Muscle of back (tissue), 13 donors: ENCODE measurements at places on chromosomes 12 and 14.

DNA sequence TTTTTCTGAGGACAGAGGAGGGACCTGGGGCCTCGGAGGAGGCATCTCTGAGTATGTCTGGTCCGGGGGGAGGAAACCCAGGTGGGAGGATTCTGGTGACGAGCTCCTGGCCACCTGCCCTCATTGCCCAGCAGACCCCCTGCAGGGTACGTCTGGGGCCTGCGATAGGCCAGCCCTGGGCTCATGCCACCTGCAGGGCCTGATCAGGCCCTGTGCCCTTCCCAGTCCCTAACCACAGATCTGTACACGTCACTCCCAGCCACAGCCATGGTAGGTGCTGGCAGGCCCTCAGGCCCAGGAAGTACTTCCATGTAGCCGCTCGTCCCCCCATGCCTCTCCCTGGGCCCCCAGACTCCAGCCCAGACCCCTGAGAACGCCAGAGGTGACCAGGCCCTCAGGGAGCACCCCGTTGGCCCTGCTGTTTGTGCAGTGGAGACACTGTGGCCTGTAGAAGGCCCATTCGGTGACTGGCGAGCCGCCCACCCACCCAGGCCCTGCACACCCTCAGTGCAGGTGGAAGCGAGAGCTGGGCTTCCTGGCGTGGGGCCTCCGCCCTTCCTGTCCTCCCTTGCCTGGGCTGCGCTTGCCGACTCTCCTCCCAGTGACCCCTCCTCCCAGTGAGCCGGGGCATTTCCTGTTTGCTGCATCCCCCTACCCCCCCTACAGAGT, 5.7 kb downstream of the INF2 start:
- DNase-seq: no peak

GRCh38 chr14:44564908-44565307, 57.8 kb upstream of the FSCB start:
- no peak for DNase-seq

DNA sequence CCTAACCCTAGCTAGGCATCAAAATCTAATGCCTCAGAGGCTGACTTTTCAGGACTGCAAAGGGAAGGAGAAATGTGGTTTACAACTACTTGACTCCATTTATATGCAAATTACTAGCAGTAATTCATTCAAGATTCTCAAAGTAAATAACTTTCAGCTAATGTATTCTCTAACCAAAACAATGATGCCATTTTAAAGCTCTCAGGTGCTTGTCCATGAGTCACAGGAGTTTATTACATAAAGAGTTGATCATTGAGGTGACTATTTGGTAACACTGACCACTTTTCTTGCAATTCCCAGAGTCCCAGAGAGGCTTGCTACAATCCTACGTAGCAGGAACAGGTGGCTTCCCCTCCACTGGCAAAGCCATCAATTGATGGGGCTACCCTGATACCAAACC, 109.0 kb upstream of the SLC35F4 start:
- DNase-seq: no peak

DNA sequence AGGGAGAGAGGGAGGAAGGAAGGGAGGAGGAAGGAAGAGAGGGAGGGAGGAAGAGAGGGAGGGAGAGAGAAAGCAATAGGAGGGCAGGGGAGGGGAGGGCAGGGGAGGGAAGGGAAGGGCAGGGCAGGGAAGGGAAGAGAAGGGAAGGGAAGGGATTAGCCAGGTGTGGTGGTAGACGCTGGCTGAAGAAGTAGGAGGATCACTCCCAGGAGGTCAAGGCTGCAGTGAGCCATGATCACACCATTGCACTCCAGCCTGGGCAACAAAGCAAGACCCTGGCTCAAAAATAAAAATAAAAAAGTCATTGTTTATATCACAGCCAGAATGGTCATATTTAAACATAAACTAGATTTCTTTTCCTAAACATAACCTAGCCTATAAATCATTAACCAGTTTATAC, 20.4 kb upstream of the EEA1 start:
- DNase-seq: no peak

DNA sequence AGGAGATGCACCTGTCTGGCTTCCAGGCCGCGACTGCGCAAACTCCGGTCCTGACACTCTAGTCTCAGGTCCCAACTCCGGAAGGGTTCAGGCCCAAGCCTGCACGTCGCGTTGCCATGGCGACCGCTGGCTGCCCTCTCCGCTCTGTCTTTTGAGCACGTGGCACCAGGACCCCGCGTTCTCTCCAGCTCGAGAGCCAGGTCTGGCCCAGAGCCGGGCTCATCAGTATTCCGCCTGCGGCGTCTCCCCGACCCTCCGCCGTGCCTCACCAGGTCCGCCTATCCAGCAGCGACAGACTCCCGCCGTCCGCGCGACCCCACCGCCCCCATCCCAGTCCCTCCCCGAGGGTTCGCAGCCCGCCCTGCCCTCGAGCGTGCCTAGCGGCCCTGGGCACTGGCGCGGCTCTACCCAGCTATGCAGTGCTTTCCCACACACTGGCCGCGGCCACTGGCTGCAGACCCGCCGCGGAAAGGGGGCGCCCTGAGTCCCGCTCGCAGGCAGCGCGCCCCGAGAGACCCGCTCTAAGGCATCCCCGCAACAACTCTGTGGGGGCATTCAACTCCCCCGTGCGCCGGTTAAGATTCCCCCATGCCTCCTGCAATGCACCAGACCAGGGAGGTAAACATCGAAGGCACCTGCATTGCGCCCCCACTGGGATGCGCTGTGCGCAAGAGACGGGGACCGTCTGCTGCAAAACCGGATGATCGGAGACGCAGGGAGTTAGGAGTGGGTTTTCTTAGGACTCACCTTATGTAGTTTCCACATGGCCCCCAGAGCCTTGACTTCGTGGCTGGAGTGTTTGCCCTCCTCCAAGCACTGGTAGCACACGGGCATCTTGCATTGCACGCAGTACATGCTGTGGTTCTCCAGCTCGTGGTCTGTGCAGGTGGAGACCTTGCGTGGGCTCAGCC, 1.3 kb downstream of the TRIM9 start:
- DNase-seq: no peak

DNA sequence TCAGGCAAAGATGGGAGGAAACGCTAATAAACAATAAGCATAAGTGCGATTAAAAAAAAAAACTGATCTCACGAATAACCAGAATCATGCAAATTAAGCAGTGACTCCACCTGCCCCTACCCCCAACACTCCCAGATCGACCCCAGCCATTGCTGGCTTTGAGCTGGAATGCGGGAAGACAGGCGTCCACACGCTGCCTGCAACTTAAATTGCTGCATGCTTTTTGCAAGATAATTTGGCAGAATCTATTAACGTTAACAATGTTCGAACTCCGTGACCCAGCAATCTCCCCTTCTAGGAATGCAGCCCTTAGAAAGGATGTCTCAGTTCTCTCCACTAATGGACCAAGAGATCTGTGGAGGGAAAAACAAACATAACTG, 935 bp upstream of the CKB start:
- no peak for DNase-seq

GRCh38 chr12:126747530-126748149, 1519.3 kb upstream of the TMEM132C start:
- no peak for DNase-seq

- no peak for DNase-seq
Measured at GRCh38 chr12:111386885-111387284, 18.0 kb upstream of the PHETA1 start.

GRCh38 chr14:26554069-26554772, 43.6 kb downstream of the NOVA1 start:
- no peak for DNase-seq

DNA sequence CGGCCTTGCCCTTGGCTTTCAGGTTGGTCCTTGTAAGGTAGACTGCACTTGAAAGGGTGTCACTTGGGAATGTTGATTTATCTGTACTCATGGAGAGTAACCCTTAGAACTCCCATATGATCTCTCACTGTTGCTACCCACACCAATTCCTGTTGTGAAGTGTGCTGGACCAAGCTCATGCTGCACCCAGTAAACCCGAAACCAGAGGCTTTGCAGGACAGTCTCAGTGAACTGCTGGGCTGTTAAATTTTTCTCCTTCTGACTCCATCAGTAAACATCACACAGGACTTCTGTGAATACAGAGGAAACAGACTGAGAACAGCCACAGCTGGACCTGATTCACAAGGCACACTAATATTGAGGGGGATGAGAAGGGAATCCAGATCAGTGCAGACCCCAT, 783.0 kb downstream of the TMEM121 start:
- DNase-seq: no peak

DNA sequence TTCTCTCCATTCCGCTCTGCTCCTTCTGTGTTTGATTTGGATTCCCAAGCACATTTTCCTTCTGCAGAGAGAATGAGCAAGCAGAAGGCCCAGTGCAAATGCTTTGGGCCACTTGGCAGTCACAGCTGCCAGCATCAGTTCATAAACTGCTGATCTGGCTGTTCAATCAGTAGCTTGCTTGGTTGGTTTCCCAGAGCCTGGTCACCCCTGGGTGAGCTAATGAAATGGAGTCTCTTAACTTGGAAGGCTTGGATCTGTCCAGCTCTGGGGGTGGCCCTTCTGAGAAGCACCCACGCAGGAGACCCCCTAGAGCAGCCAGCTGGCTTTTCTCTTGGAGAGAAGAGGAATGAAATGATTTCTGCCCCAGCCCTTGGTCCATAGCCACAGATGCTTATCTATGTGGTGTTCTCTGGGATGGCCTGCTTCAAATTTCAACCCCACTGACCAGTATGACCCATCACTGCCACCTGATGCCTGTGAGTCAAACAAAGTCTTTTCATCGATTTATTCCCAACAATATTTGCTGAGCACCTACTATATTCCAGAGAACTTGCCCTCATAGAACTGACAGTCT, 30.3 kb downstream of the FAIM2 start:
- DNase-seq: no peak

- DNase-seq: peak; percentile 32
Measured at GRCh38 chr14:26597071-26597588, 703 bp downstream of the NOVA1 start.

- DNase-seq: peak; percentile 68
Measured at GRCh38 chr12:55996201-55996714, 818 bp upstream of the SUOX start.

DNA sequence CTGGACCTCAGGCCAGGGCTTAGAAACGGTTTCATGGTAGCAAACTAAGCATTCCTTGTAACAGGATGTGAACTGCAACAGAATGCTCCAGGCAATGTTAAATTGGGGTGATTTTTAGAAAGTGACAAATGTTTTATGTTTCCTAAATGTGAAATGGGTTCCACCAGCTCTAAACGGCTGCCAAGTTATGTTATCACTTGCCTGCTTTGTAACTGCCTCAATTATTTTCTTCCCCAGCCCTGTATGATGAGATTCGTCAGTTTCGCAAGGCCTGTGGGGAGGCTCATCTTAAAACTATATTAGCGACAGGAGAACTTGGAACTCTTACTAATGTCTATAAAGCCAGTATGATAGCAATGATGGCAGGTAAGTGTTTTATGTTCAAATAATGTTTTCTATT, 70.9 kb downstream of the DERA start:
- no peak for DNase-seq

DNA sequence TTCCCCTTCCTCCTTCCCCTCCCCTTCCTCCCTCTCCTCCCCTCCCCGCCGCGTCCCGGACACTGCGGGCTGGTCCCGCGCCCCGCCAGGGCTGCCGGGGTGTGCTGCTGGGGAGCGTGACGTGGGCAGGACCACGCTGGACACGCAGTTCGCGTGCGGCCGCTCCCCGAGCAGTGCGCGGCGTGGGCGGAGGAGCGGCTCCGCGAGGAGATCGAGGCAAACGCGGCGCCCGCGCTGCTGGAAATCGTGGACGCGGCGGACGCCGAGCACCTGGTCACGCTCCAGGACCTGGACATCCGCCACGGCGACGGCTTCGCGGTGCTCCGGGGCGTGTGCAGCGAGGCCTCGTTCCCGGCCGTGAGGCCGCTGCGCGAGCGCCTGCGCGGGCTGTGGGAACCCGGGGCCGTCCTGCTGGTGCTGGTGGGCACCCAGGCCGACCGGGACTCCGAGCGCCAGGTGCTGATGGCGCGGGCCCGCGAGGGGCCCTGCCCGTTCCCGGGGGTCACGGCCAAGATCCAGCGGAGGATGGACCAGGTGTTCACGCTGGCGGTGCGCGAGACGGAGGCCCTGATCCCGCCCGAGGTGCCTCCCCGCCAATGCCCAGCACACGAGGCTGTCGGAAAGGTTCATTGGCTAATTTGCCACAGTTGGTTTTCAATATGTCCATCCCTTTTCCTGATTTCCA, 84.3 kb downstream of the TNFAIP2 start:
- peak; percentile 67 for DNase-seq

- no peak for DNase-seq
Measured at GRCh38 chr14:65999865-66000264, 486.3 kb upstream of the CCDC196 start.

GRCh38 chr12:110776410-110776809, 33.7 kb upstream of the PPP1CC start:
- no peak for DNase-seq

GRCh38 chr14:69559581-69560011, 15.1 kb downstream of the CCDC177 start:
- DNase-seq: peak; percentile 11

GRCh38 chr14:94630396-94630795, 18.2 kb downstream of the SERPINA3 start:
- DNase-seq: no peak

DNA sequence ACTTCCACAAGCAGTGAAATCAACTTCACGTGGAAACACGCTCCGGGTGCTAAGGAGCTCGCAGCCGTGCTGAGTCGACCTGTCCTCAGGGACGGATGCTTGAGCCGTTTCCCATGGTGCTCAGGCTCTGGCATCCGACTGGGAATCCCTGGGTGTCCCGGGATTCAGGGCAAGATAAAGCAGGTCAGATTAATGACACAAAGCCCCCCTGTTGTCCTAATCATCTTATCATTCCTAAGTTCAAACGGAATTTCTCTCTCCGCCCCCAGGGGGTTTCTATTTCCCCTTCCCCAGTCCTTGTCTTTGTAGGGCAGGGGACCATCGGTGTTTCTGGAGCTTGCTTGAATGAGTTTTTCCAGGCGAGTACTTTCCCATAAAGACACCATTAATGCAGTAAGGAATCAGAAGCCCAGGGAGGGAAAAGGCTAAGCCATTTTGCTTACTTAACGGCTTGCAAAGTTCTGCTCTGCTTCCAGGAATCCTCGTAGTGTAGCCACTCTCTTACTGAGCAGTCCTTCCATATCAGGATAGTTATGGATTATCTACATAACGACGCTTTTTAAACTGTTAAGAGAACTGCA, 116.5 kb downstream of the TMEM132C start:
- no peak for DNase-seq

- DNase-seq: no peak
Measured at GRCh38 chr14:20515846-20516245, 10.5 kb downstream of the RNASE10 start.

DNA sequence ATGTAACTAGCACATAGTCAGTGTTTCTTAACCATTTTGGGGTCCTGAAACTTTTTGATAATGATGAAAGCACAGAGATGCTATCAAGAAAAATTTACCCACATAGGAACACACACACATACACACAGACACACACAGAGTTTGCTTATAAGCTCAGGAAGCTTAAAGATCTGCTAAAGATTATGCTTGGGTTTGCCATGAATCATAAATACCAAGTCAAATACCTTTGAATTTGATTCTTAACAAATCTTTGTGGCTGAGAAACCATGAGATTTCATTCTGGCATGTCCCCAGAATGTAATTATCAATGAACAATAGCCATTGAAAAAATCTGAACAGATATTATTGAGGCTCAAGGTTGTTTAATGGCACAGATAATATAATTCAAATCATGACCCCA, 89.2 kb downstream of the NTS start:
- DNase-seq: no peak
